ENCODE measurements at places on chromosomes 12 and 14.

DNA sequence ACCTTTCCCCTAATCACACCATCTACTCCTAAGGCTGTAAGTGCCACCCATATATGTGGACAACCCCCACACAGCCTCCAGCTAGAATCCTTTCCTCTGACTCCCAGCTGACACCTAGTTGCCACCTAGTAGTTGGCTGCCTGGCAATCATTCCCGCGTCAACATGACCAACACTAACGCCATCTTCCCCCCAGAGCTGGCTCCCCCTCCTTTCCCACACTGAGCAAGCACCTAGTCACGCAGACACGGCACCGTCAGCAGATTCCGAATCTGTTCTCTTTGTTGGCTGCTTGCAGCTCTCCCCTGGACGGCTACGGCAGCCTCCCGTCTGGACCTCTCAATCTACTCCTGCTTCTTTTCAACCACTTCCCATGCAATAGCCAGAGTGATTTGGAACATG, 27.7 kb downstream of the UBR7 start:
- no peak for DNase-seq

GRCh38 chr14:61250063-61250462, 31.1 kb downstream of the TMEM30B start:
- DNase-seq, result no peak

DNA sequence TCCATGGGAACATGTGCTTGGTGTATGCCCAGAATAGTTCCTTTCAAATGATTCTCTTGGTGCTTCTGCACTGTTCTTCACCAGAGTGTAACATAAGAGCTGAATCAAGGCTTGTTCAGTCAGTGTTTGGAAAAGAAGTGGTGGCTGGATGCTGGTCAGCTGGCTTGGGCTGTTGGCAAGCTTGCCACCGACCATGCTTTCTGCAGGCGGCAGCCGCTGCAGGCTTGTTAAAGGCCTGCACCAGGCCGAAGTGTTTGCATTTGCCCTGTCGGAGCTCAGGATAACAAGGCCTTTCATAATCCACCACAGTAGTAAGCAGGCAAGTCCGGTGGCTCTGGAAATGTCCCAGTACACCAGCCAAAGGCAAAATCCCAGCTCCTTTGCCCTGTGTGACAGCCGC, 26.9 kb downstream of the DAAM1 start:
- peak; percentile 92 for DNase-seq

- DNase-seq, result no peak
Observed at GRCh38 chr14:105467942-105468471, 6.6 kb upstream of the CRIP2 start.

GRCh38 chr12:128519426-128519825, 252.5 kb downstream of the TMEM132C start:
- peak; percentile 87 for DNase-seq

- no peak for DNase-seq
Observed at GRCh38 chr12:116078396-116078795, 199.1 kb downstream of the MED13L start.

- DNase-seq, result no peak
Observed at GRCh38 chr14:100844421-100844820, 18.5 kb downstream of the MEG3 start.

DNA sequence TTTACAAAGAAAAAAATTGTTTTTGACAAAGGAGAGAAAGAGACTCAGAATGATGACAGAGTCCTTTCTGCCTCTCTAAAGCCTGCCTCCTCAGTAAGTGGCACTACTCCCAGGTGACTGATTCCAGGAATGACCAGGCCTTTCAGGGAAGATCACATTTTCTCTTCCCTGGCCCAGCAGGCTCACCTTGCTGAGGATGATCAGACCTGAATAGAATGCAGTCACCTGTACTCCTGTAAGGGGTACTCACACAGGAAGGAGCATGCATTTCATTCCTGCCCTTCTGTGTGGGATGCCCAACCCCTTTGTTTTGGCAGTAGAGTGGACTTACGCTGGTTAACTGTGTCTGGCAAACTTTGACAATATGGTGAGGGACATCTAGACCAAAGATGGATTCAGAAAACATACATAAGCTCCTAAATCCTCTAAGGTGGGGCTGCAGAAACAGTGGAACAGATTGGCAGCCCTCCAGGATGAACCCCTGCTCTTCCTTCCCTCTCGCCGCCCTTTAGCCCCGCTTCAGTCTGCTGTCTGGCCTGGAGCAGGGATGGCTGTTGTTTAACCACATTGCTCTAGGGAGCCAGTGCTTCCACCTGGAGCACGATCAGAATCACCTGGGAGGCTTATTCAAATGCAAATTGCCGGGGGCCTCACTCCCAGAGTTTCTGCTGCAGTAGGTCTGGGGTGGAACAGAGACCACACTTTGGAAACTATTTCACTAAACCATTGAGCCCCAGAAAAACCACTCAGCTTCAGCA, 29.8 kb downstream of the ERG28 start:
- DNase-seq, result no peak

- DNase-seq, result no peak
Observed at GRCh38 chr12:11718768-11719253, 69.3 kb downstream of the ETV6 start.

All from muscle of leg (tissue), 16 donors.